Activated naive CD4-positive, alpha-beta T cell treated with anti-CD3 and anti-CD28 coated beads, Interleukin-2, amount 50 U/mL, for 72 hours (primary cell): ENCODE measurements at places on chromosomes 7 and 10.

- DNase-seq: no peak
Measured at GRCh38 chr7:36605261-36606051, 118.8 kb downstream of the AOAH start.

DNA sequence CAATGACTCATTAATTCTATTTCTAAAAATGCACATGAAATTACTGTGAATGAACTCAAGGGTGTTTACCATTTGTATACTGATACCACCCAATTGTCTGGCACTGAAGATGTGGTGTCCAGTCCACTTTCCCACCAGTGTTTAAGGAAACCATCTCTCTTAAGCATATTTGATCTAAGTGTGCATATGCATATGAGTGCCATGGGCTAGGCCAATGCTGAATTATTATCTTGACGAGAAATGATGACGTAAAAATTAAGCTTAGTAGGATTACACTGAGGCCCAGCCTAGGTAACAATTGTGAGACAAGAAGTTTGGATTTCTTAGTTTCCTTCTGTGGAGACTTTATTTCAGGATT lies 59.7 kb downstream of the SVIL start:
- no peak for DNase-seq

DNA sequence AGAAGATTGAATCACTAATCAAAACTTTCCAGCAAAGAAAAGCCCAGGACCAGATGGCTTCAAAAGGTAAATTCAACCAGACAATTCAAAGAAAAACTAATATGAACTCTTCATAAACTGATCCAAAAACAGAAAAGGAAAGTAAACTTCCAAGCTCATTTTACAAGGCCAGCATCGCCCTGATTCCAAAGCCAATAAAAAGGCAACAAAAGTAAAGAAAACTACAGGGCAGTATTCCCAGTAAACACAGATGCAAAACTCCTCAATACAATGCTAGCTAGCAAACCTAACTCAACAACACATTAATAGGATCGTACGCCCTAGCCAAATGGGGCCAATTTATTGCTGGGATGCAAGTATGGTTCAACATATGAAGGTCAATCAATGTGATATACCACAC lies 53.1 kb downstream of the RNF32 start:
- DNase-seq: no peak

GRCh38 chr7:95126053-95126709 lies 198.2 kb downstream of the PON1 start:
- no peak for DNase-seq

DNA sequence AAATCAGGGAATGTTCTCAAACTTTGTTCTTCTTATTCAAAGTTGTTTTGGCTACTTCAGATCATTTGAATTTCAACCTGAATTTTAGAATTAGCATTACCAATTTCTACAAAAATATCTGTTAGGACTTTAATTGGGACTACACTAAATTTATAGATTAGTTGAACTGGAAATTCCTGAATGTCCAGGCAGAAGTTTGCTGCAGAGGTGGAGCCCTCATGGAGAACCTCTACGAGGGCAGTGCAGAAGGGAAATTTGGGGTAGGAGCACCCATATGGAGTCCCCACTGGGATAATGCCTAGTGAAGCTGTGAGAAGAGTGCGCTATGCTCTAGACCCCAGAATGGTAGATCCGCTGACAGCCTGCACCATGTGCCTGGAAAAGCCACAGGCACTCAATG lies 22.8 kb upstream of the AGMO start:
- no peak for DNase-seq

DNA sequence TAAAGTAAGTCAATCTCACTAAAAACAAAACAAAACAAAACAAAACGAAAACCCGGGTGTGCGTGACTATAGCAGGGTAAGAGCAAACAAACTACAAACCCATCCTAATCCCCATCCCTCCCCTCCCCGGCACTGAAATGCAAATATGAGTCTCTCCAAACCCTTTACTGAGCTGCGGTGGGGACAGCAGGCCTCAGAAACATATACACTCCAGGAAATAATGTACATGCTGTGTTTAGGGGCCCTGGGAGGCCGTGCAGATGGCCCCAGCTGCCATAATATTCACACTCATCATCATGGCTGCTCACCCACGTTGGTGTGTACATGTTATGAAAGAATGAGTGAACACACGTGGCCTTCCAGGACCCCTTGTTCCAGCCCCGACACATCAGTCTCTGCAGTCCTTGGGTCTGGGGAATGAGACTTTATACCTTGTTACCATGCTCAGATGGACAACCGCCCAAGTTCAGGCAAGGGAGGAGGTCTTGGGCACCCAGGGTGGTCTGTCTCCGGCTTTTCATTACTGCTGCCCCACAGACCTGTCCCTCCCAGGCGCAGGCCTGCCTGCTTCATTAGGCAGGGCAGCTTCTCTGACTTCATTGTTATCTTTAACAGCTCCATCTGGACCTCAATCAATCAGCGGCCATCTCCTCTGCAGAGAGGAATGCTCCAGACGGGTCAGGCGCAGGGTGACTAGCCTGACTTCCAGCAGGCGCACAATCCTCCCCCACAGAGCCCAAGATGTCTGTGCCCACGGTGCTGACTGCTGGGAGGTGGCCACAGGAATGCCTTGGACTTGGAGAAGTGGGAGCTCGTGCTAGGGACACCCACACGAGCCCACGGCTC lies 20.6 kb downstream of the HSPA12A start:
- no peak for DNase-seq

DNA sequence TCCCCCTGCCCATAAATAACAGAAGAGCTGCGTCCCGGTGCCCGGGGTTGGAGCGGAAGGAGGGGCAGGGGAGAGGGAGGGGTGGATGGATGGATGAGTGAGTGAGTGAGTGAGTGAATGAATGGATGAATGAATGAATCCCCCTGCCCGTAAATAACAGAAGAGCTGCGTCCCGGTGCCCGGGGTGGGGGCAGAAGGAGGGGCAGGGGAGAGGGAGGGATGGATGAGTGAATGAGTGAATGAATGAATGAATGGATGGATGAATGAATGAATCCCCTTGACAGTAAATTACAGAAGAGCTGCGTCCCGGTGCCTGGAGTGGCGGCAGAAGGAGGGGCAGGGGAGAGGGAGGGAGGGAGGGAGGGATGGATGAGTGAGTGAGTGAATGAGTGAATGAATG lies 7.6 kb upstream of the UNCX start:
- DNase-seq: no peak

- no peak for DNase-seq
Measured at GRCh38 chr7:44958645-44959344, 20.0 kb downstream of the MYO1G start.

DNA sequence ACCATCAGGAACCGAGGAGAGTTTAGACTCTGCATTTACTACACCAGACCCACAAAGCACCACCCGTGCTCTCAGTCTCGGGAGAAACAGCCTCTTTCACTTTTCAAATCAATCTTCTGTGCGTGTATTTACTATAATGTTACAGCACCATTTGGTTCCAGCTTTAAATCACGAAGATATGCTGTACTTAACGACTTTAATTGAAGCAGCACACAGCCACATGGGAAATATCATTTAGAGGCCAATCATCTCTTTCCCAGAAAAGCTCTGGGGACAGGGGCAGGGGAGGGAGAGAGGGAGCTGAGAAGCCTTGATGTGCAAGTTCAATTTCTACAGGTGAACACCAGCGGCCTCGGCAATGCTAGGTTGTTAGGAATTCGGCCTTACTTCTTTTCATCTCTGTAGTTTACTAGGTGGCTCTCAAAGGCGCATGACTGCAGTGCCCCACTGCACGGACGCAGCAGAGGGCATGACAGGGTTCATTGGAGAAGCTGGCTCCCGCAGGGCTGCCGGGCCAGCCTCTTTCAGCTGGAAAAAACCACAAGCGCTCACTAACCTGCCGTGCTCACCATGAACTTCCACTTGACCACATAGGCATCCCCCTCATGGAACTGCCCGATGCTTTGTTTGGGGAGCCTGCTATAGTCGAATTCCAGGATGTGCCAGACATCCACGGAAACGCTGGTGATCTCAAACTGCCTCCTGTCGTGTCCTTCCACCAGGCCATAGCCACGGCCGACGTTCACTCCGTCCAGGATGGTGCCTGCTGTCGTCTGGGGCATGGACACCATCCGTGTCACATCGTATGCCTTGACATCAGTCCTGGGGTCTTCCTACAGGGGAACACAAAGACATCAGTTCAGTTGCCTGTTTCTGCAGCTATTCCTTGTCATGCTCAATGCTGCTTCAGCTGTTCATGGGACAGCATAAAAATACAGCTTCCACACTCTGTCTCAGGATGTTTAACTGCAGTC lies 154.5 kb downstream of the SVIL start:
- no peak for DNase-seq

DNA sequence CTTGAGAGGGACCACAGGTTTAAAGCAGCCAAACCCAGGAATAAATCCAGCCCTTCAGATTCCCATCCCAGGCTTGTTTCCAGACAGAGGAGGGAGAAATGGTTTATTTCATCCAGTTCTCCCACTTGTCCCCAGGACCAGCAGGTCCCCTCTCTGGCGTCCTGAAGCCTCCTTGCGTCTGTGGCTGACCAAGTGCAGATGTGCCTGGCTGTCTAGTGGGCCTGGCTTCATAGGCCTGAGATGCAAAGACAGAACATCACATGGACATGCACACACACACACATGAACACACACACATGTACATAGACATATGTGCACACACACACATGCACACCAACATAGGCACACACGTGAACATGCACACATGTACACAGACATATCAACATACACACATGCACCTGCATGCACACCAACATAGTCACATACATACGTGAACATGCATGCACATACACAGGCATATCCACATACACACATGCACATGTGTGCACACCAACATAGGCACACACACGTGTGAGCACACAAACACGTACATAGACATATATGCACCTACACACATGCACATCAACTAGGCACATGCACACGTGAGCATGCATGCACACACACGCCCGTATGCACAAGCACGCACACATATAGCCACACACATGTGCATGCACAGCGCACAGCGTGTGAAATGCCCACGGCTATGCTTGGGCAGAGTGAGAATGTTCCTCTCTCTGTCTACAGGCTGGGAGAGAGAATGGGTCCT lies 10.7 kb downstream of the FOXL3 start:
- DNase-seq: peak; percentile 13

DNA sequence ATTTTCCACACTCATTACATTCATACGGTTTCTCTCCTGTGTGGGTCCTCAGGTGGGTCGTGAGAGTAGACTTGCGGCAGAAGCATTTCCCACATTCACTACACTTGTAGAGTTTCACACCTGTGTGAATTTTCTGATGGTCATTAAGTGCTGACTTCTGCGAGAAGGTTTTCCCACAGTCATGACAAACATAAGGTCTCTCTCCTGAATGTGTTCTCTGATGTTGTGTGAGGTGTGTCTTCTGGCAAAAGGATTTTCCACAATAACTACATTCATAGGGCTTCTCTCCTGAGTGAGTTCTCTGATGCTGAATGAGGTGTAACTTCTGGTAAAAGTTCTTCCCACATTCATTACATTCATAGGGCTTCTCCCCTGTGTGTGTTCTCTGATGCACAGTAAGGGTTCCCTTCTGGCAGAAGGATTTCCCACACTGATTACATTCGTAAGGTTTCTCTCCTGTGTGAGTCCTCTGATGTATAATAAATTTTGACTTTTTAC lies 15.1 kb downstream of the ZNF12 start:
- DNase-seq: no peak

DNA sequence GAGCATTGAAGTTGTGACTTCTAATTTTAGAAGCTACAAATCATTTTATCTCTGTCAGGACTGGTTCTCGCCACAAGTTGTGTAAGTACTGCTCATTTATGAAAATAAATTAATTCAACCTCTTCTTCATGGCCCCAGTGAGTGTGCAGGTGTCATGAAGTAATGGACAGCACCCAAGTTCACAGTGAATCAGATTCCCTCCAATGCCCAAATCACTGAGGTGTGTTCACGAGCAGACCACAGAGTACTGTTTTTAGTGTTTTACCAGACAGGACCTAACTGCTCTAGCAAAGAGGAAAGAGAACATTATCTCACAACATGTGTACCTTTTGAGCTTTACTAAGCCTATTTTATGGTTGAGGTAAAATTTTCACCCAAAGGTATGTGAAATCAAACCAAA lies 980.0 kb downstream of the CNTNAP2 start:
- no peak for DNase-seq

- no peak for DNase-seq
Measured at GRCh38 chr7:133102276-133103060, 20.6 kb upstream of the CHCHD3 start.

DNA sequence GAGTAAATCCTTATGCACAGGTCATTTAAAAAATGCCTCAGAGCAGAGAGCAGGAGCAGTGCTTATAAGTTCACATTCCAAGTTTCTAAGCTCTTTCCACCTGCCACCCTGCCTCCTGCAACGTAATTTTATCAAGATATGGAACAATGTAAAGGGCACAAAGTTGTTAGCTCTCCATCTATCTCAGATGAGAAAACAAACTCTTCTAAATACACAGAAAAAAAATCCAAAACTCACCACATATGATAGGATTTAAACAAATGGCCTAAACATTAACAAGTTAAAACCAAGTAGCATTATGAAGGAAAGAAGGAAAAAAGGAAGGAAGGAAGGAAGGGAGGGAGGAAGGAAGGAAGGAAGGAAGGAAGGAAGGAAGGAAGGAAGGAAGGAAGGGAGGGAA lies 1132.8 kb downstream of the GRM8 start:
- no peak for DNase-seq

- DNase-seq: no peak
Measured at GRCh38 chr7:31921047-31921446, 149.2 kb downstream of the PDE1C start.

DNA sequence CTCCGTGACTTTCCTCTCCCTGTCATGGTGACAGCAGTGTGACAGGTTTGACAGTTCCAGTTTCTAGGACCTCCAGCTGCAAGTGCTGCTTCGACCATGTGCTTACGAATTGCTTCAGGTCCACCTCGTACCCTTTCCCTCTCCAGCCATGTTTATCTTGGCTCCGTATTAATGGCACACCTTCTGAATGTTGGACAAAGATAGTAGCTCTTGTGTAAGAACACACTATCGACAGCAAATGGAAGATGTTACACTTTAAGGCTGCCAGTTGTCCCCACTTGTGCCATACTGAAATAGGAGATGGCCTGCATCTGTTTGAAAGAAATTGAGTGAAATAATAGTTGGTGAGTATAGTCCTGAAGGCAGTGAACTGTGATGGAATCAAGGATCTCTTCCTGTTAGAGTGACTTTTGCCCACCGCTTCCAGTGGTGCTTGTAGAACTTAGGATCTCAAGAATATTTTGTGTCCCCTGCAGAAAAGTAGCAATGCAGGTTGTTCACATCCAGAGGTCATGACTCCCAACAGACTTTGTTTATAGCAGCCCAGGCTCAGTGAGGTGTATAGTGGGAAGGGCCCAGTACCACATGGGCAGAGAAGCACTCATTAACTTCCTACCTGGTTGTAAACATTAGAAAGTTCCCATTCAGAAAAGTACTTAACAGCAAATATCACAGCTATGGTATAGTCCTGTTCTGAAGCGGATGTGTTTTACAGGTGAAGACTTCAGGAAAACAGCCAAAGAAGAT lies 629.7 kb upstream of the GALNT17 start:
- no peak for DNase-seq

GRCh38 chr10:14500172-14500765 lies 169.5 kb upstream of the FRMD4A start:
- no peak for DNase-seq
